ENCODE measurements at places on chromosomes 6 and 20. TPM values are rescaled to one million over a fixed set of nuclear protein-coding genes. Genes with fewer than 3 reads are reported as not detected.

- DNase-seq, result no peak
These were observed 6.5 kb downstream of the PPP1R18 start for GRCh38 chr6:30679765-30680535.

DNA sequence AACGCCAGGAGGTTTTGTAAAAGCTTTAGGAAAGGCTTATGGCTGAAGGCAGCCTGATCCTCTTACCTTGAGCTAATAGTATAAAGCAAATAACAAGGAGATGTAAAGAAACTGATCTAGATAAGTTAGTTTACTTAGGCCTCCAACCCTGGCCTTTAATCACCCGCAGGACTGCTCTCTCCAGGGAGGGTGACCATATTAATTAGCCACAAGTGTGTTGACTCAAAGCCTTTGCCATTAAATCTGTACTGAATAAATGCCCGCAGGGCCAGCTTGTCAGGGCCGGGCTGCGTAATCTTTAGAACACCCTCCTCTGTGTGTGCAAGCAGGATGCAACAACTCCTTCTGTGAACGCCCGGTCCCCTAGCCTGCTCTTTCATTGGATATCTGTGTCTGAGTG, 6.1 kb upstream of the PRSS16 start:
- no peak for DNase-seq

DNA sequence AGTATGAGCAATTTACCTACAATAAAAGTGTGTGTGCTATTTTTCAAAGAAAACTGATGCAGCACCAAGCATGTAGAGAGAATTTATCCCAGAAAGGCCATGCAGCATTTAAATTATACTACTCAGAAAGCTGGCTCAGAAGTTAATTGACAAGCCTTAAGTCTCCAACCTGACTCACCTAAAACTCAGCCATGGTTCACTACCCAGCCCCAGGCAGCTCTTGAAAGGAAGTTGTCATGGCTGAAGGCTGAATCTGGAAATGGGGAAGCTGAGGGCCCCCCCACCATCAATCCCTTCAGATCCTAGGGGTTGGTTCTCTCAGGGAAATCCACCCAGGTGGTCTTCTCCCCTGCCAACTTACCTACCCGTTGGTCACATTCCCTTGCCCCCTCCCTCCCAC, 19.7 kb downstream of the PPIL6 start:
- peak; percentile 60 for DNase-seq

- no peak for DNase-seq
These were observed 323.4 kb downstream of the BTBD3 start for GRCh38 chr20:12241065-12241464.

DNA sequence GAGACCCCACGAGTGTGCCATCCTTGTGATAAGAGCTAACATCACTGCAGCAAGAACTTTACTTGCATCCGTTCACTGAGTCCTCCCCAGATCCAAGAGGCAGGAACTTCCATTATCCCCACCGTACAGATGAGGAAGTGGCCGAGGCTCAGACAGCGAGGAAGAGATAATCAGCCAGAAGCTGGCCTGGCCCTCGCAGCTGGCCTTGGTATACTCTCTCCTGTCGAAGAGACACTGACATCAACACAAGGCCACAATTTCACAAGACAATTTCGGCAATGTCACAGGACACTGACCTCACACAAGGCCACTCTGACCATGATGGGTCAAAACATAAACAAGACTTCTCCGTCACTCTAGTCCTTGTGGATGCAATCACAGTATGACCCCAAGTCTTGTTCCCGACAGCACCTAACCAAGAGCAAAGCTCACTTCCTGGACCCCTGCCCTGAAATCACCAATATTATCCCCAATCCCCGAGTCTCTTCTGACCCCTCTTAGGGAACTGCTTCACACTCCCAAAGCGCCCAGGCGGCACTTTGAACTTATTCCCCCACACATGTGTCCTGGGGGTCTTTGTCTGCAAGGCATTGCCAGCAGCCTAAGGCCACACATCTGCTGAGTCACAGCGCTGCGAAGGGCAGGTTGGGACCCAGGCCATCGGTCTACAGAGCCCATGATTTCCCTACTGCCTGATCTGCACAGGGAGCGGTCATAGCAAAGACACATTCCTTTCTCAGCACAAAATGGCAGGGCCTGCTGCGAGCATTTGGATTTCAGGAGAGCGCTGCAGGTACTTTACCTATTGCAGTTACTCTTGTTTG, 14.8 kb upstream of the VAPB start:
- DNase-seq, result no peak

- peak; percentile 83 for DNase-seq
These were observed 1.1 kb downstream of the ACTL10 start for GRCh38 chr20:33667676-33668465.

GRCh38 chr20:44282192-44282591, 28.8 kb downstream of the FITM2 start:
- no peak for DNase-seq

- DNase-seq, result no peak
These were observed 19.8 kb downstream of the SIRPD start for GRCh38 chr20:1537731-1538058.

GRCh38 chr20:59822291-59823029, 111.0 kb downstream of the SYCP2 start:
- no peak for DNase-seq

DNA sequence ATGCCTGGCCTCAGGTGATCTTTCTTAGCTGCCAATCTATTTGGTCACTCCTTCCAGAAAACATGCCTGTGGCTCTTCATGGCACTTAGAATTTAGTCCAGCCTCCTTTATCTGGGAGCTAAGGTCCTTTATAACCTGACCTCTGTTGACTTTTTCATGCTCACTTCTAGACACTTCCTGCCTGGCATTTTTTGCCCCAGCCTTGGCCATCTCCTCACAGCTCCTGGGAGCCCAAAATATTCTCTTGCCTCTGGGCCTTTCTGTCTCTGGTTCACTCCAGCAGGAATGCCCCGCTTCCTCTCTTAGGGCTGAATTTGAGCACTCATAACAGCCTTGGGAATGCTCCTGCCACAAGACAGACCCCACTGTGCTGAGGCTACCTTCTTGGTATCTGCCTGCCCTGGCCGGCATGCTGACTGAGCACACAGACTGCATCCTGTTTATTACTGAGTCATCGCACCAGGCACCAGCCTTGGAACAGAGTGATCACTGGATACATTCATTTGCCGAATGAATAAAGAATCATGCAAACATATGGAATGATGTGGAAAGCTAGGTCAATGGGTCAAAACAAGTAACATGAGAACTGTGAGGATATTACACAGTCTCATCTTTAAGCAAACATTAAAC, 5.8 kb upstream of the EEF1E1 start:
- DNase-seq, result peak; percentile 65

Gene FABP7
- total RNA-seq, result 0.54 TPM

Gene WFDC2
- total RNA-seq, result not detected

Gene CBLN4
- not detected for total RNA-seq

Gene STMND1
- not detected for total RNA-seq

Gene TMEM151B
- not detected for total RNA-seq

Gene ULBP3
- 9.4 TPM for total RNA-seq

Gene PROKR2
- not detected for total RNA-seq

Gene EIF6
- total RNA-seq, result 321 TPM

Gene PDE10A
- 0.32 TPM for total RNA-seq

All from Caki2 (cell line).